ENCODE measurements at places on chromosomes 1 and 21.

GRCh38 chr1:147417024-147417423, 124.3 kb upstream of the BCL9 start:
- DNase-seq, result no peak

GRCh38 chr1:225460021-225460736, 32.3 kb upstream of the LBR start:
- DNase-seq, result no peak

DNA sequence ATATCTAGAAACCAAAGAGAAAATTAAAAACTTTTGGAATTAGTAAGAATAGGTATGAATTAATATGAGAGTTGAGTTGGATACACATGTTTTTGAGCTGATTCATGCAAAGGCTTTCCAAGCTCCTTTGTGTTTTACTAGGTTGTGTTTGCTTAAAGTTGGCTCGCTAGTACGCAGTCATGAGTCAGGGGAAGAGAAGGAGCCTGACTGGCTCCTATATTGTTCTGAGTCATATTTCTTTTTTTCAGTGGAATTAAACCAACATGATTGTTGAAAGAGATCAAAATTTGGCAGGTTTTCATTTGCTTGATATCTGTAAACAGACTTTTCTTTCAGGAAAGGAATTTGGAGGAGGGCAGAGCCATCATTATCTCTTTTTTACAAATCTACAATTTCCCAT, 66.7 kb downstream of the MAGI3 start:
- DNase-seq, result no peak

GRCh38 chr1:204709960-204710912, 24.7 kb upstream of the LRRN2 start:
- no peak for DNase-seq
